Pancreas (tissue), 10 donors: ENCODE measurements at places on chromosomes 3 and 15. TPM values are rescaled to one million over a fixed set of nuclear protein-coding genes. Genes with fewer than 3 reads are reported as not detected.

GRCh38 chr3:156978481-156978961 is 152.4 kb downstream of the LEKR1 start:
- DNase-seq, result no peak
- no peak overlapping the region for H3K27ac ChIP-seq
- no peak overlapping the region for H3K4me3 ChIP-seq
- H3K36me3 ChIP-seq, result no peaks in the 10 kb centered on the region

DNA sequence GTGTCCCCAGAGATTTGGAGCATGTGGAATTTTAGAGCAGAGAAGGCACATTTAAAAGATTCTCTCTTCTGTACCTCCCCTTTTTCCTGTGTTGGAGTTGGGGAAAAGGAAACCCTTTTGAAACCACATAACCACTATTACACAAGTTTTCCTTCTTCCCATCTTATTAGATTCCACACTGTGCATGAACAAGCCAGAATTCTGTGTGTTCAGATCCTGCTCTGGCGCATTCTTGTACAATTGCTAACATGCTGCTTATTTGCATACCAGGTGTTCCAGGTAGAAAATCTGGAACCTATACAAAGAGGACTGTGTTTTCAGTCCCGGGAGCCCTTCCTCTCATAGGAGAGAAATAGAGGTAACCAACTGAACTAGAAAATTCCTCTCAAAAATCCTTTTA is 2.6 kb upstream of the CIB2 start:
- DNase-seq, result no peak
- no peak overlapping the region for H3K4me3 ChIP-seq

GRCh38 chr3:46122091-46122490 is 86.0 kb downstream of the CCR1 start:
- DNase-seq, result no peak
- H3K27me3 ChIP-seq, result no peaks in the 10 kb centered on the region
- H3K4me1 ChIP-seq, result no peaks in the 10 kb centered on the region
- H3K27ac ChIP-seq, result no peak overlapping the region
- no peaks in the 10 kb centered on the region for H3K36me3 ChIP-seq

CPNE9 gene
- total RNA-seq, result not detected

HCLS1 gene
- total RNA-seq, result 6.0 TPM

SLC12A1 gene
- not detected for total RNA-seq

DNA sequence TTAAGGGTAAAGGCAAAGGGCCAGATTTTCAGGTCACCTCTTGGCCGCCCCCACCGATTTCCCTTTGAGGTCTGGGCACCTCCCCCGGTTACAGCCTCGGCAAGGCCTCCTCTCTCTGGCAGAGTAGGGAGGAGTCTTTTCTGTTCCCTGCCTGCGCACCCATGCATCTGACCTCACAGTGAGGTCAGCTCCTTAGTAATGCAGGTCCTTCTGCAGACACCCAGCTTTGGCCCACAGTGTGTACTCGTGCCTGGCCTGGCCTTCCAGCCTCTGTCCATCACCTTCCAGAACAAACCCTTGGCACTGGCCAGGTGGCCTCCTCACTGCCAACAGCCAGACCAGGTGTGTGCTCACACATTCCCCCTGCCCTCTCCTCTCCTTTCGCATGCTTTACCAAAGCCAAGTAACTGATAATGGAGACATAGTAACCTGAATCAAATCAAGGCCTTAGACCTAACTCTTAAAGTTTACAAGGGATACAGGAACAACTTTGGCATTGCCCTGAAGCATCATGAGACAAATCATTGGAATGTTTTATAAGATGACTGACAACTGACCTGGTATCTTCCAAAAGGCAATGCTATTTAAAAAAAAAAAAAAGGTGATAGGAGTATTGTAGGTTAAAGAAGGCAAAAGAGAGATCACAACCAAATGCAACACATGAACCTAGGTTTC is 61.3 kb downstream of the CORO2B start:
- H3K4me1 ChIP-seq, result no peaks in the 10 kb centered on the region
- no peak for DNase-seq
- no peak overlapping the region for H3K27ac ChIP-seq
- H3K27me3 ChIP-seq, result no peaks in the 10 kb centered on the region
- H3K4me3 ChIP-seq, result no peak overlapping the region
- no peaks in the 10 kb centered on the region for H3K36me3 ChIP-seq

DNA sequence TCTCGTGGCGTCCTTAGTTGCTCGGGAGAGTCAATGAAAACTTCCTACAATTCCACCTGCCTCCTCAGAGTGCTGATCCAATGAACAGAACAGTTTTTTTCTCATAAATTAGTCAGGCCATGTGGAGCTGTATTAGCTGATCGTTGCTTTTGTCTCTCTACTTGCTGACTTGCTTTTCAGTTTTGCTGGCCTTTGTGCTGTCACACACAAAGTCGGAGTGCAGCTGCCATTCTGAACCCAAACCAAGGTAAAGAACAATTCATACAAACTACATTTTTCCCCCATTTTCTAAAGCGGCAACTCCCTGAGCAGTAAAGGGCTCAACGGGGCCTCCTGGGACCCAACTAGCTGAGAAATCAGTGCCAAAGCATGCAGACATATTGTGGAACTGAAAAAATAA is 43.1 kb downstream of the MEIS2 start:
- peaks cover 12% of the 10 kb centered on the region for H3K4me1 ChIP-seq
- no peak overlapping the region for H3K4me3 ChIP-seq
- no peaks in the 10 kb centered on the region for H3K36me3 ChIP-seq
- H3K27me3 ChIP-seq, result no peaks in the 10 kb centered on the region
- no peak overlapping the region for H3K27ac ChIP-seq

GRCh38 chr3:138493804-138494606 is 59.6 kb downstream of the ESYT3 start:
- no peak for DNase-seq
- H3K4me1 ChIP-seq, result no peaks in the 10 kb centered on the region
- no peaks in the 10 kb centered on the region for H3K27me3 ChIP-seq
- H3K36me3 ChIP-seq, result no peaks in the 10 kb centered on the region
- H3K4me3 ChIP-seq, result no peak overlapping the region
- no peak overlapping the region for H3K27ac ChIP-seq

GPR149 gene
- 0.15 TPM for total RNA-seq

GRCh38 chr3:127211118-127212060 is 18.5 kb downstream of the PRR23E start:
- H3K27ac ChIP-seq, result no peak overlapping the region
- no peak for DNase-seq
- no peaks in the 10 kb centered on the region for H3K36me3 ChIP-seq
- no peaks in the 10 kb centered on the region for H3K4me1 ChIP-seq
- no peak overlapping the region for H3K4me3 ChIP-seq

ABI3BP gene
- 16.4 TPM for total RNA-seq

SUMF1 gene
- 11.7 TPM for total RNA-seq

GRCh38 chr3:54703923-54704322 is 223.9 kb downstream of the LRTM1 start:
- no peaks in the 10 kb centered on the region for H3K4me1 ChIP-seq
- H3K27ac ChIP-seq, result no peak overlapping the region
- H3K36me3 ChIP-seq, result no peaks in the 10 kb centered on the region
- H3K27me3 ChIP-seq, result no peaks in the 10 kb centered on the region
- no peak overlapping the region for H3K4me3 ChIP-seq

- H3K27ac ChIP-seq, result no peak overlapping the region
- no peak overlapping the region for H3K4me3 ChIP-seq
- no peaks in the 10 kb centered on the region for H3K4me1 ChIP-seq
- no peaks in the 10 kb centered on the region for H3K27me3 ChIP-seq
- DNase-seq, result peak; percentile 59
- H3K36me3 ChIP-seq, result no peaks in the 10 kb centered on the region
Measured at GRCh38 chr3:13303410-13303809, 116.7 kb downstream of the NUP210 start.

- no peaks in the 10 kb centered on the region for H3K36me3 ChIP-seq
- no peaks in the 10 kb centered on the region for H3K27me3 ChIP-seq
- H3K4me1 ChIP-seq, result no peaks in the 10 kb centered on the region
- H3K4me3 ChIP-seq, result no peak overlapping the region
- no peak overlapping the region for H3K27ac ChIP-seq
Measured at GRCh38 chr3:354432-354831, 157.9 kb downstream of the CHL1 start.

GRCh38 chr3:49120438-49121131 is at the start of gene USP19:
Gene USP19, minus strand, starts transcription at chr3:49120823. Its CDS starts 1,678 bp downstream, at chr3:49119145.
- H3K27ac ChIP-seq, result peak within 1 kb of the TSS; percentile 92
- H3K36me3 ChIP-seq, result peaks cover 58% of the 10 kb centered on the region
- peak; percentile 97 for DNase-seq

DNA sequence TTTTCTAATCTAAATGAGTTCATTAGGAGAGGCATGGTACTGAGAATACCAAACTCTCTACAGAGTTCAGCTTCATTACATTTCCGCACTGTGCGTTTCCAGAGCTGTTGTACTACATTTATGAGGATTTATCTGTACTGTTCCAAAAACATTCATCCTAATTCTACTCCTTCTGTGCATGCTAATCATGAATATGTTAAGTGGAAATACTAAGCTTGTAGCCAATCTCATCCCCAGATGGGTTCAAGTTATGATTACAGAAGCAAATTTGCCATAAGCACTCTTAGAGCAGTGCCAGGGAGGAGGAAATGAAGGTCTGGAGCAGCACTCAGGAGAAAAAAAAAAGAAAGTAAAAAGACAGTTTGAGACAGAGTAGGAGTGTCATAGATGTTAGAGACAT is 544.3 kb downstream of the GBE1 start:
- no peak for DNase-seq
- H3K36me3 ChIP-seq, result no peaks in the 10 kb centered on the region
- no peaks in the 10 kb centered on the region for H3K4me1 ChIP-seq
